ENCODE measurements at places on chromosomes 13 and 19.
A peak's percentile ranks its signal among the peaks of the same experiment; 100 is the strongest.

DNA sequence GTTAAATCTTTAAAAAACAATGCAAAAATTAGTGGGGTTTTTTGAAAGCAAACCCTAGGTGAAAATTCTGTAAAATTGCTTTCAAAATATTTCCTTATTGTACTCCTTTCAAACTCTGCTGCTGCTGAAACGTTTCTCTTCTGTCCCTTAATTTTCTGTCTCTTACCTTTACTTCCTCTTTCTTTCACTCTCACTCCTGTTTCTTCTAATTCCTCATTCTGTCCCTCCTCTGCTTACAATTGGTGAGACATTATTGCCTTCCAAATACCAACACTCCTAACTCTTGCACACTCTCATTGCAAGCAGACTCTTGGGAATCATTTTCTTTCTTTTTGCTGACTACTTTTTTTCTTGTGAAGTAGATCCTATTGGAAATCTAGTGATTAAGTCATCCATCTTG lies 685.6 kb upstream of the SLITRK1 start:
- no peak for DNase-seq

DNA sequence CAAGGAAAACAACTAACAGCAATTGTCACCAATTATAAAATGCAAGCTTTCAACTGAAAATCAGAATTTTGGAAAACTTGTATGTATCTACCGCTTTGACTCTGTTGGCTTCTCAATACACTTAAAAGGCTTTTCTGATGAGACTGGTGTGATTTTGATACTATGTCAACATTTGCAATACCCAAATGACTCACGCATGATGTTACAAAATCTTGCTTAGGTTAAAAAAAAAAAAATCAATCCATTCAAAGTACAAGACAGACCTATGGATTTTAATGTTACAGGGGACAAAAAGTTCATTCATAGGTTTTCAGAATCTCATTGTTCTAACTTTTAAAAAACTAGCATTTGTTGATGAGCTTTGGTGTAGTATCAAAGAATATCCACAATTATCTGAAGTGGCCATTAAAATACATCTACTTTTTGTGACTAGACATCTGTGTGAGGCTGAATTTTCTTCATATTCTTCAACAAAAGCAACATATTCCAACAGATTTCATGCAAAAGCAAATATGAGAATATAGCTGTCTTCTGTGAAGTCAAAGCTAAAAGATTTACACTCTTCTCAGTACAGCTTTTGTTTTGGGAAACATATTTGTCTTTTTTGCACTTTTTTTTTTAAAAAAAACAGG lies 10.7 kb downstream of the ELF1 start:
- DNase-seq, result no peak

GRCh38 chr13:112774829-112775565 lies 85.2 kb downstream of the ATP11A start:
- no peak for DNase-seq

DNA sequence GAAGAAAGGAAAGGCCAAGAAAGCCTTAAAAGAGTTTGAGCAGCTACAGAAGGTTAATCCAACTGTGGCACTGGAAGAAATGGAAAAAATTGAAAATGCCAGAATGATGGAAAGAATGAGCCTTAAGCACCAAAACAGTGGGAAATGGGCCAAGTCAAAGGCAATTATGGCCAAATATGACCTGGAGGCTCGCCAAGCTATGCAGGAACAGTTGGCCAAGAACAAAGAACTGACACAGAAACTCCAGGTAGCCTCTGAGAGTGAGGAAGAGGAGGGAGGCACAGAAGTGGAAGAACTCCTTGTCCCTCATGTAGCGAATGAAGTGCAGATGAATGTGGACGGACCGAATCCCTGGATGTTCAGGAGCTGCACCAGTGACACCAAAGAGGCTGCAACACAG lies 5.1 kb downstream of the UTP14C start:
- no peak for DNase-seq

DNA sequence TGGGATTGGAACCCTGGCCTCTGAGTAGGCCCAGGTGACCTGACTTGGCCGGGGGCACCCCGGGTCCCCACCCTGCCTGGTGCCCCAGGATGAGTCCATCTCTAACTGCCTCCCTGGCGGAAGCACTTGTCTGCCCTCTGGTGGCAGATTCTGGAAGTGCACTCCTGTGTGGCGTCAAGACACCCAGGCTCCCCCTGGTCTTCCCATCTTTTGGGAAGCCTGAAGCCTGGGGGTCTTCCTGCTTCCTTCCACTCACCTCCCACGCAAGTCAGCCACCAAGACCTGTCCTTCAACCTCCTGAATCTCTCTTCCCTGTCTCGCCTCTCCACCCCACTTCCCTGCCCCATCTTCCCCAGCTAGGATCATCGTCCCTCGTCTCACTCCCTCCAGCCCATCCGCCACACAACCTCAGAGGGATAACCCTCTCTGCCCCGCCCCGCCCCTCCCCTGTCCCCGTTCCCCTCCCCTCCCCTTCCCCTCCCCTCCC lies 7.4 kb downstream of the RABAC1 start:
- peak; percentile 80 for DNase-seq

GRCh38 chr19:45616704-45617017 lies 14.6 kb upstream of the GPR4 start:
- no peak for DNase-seq

DNA sequence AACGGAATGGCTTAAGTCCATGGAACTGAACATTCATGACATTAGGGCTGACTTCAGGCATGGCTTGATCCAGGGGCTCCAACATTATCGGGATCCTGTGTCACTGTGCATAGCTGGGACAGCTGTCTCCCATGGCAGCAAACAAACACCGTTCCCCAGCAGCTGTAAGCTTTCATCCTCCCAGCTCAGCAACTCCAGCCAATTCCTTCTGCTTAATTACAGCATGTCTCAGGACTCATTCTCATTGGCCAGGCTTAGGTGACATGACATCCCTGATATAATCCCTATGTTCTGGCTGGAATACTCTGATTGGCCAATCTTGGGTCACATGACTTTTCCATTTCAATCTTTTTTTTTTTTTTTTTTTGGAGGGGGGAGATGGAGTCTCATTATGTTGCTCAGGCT lies 10.9 kb upstream of the TLE5 start:
- DNase-seq, result no peak

GRCh38 chr19:3041327-3041726 lies 12.2 kb upstream of the TLE2 start:
- no peak for DNase-seq
